NCI-H1417 (cell line): ENCODE measurements at places on chromosomes 11 and 22.

- DNase-seq = no peak
Observed at GRCh38 chr11:106386519-106386918, 309.1 kb downstream of the AASDHPPT start.

DNA sequence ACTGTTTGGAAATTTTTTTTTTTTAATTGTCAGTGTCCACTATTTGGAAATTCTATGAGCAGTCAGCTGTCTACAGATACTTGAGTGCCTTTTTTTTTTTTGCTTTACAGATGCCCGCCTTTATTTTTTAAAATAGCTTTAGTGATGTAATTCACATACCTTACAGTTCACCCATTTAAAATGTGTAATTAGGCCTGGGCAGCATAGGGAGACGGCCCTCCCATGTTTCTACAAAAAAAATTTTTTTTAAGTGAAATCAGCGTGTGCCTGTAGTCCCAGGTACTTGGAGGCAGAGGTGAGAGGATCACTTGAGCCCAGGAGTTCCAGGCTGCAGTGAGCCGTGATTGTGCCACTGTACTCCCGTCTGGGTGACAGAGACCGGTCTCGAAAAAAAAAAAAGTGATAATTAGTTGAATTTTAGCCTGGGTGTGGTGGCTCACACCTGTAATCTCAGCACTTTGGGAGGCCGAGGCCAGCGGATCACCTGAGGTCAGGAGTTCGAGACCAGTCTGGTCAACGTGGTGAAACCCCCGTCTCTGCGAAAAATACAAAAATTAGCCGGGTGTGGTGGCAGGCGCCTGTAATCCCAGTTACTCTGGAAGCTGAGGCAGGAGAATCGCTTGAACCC lies 1.5 kb downstream of the ZNF143 start:
- DNase-seq = no peak

DNA sequence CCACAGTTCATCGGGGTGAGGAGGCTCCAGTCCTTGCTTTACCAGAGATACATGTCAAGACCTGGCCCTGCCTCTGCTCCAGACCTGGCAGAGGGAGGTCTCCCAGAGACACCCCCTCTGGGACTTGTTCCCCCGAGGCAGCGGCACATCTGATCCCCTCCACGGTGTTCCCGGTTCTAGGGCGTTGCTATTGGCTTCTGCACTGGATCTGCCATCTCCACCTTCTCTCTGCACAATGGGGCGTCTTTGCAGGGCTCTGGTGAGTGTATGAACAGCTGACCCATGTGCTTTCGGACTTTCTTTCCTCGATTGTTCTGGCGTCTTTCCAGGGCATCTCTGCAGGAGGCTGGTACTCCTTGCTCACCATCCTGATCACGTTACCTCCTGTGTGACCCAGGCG lies 930.4 kb downstream of the TBC1D22A start:
- no peak for DNase-seq

- DNase-seq = peak; percentile 13
Observed at GRCh38 chr11:111978028-111978771, 41.1 kb downstream of the DIXDC1 start.

DNA sequence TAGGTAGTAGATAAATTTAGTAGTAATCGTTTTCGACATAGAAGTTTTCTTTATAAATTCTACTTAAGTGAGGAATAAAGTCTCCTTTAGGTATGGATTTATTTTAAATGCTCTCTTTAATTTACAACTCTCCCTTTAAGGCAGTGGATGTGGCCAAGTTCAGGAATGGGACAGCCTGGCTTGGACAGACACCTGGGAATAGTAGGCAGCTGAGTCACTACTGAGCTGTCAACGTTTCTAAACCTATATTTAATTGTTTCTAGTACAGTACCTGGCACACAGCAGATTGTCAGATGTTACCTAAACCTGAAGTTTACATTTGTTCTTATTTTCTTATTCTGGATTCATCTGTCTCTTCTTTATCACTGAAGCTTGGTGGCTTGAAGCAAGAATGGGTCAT lies 85.1 kb downstream of the DEPDC5 start:
- DNase-seq = no peak

DNA sequence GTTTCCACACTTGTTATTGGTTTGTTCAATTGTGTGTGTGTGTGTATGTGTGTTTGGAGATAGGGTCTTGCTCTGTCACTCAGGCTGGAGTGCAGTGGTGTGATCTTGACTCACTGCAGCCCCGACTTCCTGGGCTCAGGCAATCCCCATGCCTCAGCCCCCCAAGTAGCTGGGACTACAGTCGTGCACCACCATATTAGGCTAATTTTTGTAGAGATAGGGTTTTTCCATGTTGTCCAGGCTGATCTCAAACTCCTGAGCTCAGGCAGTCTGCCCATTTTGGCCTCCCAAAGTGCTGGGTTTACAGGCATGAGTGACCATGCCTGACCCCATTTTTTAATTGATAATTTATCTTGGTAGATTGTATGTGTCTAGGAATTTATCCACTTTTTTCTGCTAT lies 263.7 kb downstream of the DYNC2H1 start:
- DNase-seq = no peak

DNA sequence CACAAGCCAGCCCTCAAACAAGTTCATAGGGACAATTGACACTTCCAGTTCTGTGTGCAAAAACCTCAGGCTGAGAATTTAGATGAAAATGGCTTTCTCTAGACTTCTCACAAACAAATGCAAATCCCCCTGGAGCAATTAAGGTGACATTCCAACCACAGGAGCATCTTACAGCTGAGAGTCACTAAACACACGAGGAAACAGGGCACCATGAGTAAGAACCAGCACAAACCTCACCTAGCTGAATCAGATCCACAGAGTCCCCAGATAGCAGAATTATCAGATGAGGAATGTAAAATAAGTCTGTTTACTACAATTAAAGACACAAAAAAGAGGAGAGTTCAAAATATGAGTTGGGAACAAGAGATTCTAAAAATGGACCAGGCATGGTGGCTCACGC lies 51.5 kb downstream of the RTL6 start:
- DNase-seq = no peak

DNA sequence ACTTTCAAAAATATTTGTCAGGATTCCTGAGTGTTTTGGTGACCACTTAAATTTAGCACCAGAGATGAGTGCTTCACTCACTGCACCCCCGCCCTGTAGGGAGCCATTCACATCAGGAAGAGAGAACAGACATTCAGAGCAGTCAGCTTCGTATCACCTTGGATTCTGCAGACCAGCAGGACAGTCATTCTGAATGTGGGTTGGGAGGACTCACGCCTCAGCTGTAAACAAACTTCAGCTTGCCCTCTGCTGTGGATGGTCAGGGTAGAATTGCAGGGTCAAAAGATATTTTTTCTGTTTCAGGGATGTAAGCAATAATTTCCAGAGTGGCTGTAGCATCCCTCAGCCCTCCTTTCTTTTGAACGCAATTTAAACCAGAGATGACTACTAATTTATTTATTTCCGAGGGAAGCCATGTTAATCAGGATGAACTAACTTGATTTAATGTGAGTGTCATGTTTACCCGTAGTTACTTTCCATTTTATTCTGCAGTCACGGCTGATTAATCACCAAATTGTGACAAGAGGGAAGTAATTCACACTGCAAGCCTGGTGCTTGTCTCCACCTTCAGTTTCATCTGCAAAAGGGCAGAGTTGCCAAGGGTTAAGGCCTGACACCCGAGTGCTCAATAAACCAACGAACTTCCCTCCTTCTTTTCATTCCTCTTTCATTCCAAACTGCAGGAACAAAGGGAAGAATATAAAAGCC lies 174.2 kb upstream of the DDI1 start:
- peak; percentile 58 for DNase-seq

- DNase-seq = no peak
Observed at GRCh38 chr11:79119491-79120284, 321.1 kb downstream of the TENM4 start.

- DNase-seq = no peak
Observed at GRCh38 chr11:102458548-102458947, 6.0 kb upstream of the TMEM123 start.

DNA sequence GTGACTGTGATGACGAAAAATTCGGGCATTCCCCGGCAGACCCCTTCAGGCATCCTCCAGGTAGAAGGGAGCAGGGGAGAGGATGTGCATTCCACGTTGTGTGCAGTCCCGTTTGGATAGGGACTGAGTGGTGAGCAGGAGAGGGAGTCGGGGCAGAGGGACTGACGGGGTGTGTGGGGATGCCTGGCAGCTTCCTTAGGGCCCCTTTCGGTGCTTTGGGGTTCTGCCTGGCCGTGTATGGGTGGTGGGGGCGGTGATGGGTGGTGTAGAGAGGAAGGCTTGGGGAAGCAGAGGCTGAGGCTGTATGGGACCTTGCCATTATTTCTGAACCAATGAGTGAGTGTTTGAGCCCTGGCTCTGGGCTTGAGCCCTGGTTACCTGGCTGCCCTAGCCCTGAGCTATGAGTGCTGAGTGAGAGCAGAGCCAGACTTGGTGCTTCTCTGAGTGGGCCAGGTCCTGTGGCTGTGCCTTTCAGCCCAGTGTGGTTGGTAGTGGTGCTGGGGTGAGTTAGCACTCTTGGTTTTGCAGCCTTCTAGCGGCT lies 914 bp downstream of the INPPL1 start:
- DNase-seq = no peak

GRCh38 chr11:68914761-68915160 lies 11.1 kb downstream of the IGHMBP2 start:
- DNase-seq = no peak

DNA sequence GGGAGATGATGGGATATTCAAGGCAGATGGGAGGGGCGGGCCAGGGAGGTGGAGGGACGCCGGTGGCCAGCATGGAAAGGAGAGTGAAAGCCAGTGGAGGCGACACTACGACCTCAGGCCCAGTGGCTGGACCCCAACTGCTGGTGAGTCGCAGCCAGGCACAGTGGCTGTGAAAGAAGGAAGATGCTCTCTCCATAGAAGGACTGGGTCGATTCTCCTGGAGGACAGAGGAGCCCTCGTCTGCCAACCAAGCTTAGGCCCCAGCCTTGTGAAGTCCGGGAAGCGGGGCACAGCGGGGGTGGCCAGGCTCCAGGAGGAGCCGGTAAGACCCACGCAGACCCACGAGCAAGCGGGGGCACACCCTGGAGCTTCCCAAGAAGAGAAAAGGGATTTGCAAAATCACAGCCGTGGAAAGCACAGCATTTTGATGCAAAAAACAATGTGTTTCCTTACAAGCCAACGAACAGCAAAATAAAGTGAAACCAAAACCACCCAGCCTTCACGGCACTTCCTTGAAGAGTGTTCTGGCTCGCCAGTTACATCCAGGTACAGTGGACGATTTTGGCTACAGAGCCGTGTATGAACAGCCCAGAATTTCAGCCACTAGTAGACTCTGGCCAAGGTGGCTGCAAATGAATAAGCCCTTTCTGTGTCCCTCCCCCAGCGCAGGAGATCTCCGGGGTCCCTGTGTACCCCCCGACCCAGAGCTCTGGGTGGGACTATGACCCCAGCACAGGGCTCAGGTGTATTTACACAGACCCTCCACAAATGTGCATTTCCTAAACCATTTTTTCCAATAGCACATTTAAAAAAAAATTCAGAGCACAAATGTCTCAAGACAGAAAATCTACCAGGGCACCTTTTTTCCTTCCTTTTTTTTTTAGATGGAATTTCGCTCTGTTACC lies 96.9 kb downstream of the TRMU start:
- no peak for DNase-seq

- no peak for DNase-seq
Observed at GRCh38 chr11:45036733-45037132, 86.0 kb upstream of the TP53I11 start.

DNA sequence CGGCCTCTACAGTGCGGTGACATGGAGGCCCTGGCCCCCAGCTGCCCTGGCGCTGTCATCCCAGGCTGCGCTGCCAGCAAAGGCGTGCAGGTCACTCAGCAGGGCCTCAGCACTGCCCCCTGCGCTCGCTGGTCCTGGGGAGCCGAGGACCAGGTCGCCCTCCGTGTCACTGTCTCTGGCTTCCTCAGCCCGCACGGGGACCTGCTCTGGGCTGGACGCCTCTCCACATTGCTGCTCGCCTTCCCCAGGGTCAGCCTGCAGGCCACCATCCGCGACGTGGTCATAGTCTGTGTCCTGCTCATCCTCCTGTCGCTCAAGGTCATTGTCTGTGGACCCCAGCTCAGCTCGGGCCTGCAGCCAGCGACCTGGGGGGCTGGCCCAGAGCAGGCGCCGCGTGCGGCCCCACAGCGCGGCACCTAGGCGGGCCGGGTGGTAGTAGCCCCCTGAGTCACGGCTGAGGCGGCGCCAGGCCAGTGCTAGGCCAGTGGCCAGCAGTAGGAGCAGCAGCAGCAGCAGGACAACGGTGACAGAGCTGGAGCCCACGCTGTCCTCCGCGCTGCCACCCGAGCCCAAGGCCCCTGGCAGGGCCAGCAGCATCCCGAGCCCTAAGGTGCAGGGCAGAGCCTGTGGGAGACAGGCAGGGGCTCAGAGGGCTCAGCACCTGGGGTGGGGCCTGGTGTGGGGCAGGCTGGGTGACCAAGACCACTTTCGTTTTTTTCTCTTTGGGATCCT lies 1.6 kb downstream of the PTPRCAP start:
- DNase-seq = no peak

DNA sequence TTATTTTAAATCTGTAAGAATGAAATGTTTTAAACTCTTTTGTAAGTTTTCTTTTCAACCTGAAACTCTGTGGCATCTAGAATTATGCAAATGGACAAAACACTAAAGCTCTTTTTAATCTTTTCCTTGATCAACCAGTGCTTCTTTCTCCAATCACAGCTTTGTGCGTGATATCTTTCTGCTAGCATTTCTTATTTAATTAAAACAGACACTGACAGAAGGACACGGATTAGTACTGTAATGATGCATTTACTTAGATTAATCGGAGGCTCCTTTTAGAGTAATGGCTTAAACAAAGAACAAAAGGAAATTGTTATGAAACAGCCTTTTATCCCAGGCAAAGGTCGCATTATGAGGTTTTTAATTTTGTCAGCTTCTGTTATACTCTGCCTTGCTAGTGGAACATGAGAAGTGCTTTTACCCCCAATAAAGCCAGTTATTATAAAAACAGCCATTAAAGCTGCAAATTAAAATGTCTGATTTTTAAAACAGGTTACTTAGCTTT lies 48.5 kb upstream of the SOX6 start:
- no peak for DNase-seq

DNA sequence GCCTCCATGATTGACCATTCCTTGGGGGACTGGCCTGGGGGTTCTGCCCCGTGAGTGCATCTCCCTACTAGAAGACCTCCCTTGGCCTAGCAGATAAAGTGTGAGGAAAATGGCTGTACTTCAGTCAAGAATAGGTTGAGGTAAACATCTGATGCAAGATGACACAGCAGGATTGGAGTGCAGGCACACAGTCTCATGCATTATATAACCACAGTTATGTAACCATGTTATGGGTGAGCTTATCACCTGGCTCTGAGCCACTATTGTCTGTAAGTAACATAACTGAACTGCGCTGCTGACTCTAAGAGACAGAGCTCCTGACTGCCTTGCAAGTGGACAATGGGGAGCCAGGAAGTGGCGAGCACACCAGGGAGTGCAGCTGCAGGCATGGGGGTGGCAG lies 378.7 kb upstream of the ANO5 start:
- peak; percentile 7 for DNase-seq
